CD8-positive, alpha-beta memory T cell (primary cell): ENCODE measurements at places on chromosomes 3 and 15.

- no peaks in the 10 kb centered on the region for H3K27me3 ChIP-seq
- H3K27ac ChIP-seq = no peak overlapping the region
- DNase-seq = no peak
Measured at GRCh38 chr3:78926523-78926922, 841.3 kb downstream of the ROBO1 start.

- no peak overlapping the region for H3K4me3 ChIP-seq
- peaks cover 33% of the 10 kb centered on the region for H3K4me1 ChIP-seq
- DNase-seq = no peak
- no peaks in the 10 kb centered on the region for H3K27me3 ChIP-seq
- H3K27ac ChIP-seq = no peak overlapping the region
Measured at GRCh38 chr3:132662212-132662611, 2.1 kb downstream of the UBA5 start.

DNA sequence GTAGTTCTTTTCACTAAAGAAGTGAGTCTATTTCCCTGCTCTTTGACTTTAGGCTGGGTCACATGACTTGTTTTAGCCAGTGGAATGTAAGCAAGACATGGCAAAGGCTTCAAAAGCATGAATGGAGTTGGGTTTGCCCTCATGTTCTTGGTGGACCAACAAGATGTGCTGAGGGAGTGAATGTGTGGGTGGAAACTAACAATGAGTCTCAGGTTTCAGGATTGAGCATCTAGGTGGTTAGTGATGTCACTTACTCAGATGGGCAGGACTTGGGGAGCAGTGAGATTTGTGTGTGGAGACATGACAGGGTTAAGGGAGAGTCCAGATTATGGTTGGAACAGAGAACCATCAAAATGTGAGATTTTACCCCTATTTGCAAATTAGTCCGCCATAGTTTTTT, 181.4 kb upstream of the UBE2E1 start:
- no peaks in the 10 kb centered on the region for H3K4me1 ChIP-seq
- no peaks in the 10 kb centered on the region for H3K27me3 ChIP-seq
- no peak overlapping the region for H3K4me3 ChIP-seq
- no peaks in the 10 kb centered on the region for H3K36me3 ChIP-seq

DNA sequence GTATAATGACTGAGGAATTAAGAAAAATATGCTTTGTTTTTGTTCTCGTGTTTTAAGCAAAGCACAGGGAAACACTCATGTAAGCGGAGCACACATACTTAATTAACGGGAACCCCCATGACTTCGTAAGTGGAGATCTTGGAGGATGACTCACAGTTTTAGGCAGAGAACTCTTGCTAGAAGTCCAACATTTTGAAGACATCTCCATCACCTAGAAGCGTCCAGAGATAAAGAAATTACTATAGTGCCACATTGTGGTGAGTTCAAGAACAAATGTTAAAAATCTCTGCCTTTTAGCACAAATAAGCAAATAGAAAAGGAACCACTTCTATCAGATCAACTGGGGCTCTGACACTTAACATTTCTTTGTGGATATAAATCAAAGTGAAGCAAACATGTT, 194.1 kb upstream of the ARHGEF26 start:
- no peak overlapping the region for H3K4me3 ChIP-seq
- no peaks in the 10 kb centered on the region for H3K36me3 ChIP-seq
- H3K27me3 ChIP-seq = no peaks in the 10 kb centered on the region
- DNase-seq = no peak
- H3K4me1 ChIP-seq = no peaks in the 10 kb centered on the region
